T1000 (cell line): ENCODE measurements at places on chromosomes 5 and 9.

GRCh38 chr5:42905827-42906226 is 94.1 kb upstream of the SELENOP start:
- no peak for DNase-seq

DNA sequence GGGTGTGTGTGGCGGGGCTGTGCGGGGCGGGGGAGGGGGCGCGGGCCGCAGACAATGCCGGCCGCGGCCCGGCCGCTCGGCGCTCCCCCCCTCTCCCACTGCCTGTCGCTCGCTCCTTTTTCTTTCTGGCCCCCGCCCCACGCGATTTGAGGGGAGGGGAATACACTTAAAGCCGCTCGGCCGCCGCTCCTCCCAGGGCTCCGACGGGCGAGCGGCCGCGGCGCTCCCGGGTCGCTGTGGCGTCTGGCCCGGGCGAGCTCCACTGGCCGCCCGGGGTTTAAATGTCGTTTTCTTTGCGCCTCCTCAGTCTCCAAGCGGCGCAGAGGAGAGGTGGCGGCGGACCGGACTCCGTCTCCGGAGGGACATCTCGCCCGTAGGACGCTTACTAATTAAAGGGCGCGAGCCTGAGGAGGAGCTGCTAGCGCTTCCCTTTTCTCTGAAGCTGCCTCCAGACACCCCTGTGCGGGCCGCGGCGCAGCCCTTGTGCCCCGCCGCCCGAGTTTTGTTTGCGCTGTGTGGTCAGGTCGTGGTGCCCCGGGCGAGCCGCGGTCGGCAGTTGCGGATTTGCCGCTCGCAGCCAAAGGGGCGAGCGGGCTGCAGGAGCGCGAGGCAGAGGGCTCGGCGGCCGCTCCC is 1.4 kb downstream of the ZSWIM6 start:
- DNase-seq: no peak

DNA sequence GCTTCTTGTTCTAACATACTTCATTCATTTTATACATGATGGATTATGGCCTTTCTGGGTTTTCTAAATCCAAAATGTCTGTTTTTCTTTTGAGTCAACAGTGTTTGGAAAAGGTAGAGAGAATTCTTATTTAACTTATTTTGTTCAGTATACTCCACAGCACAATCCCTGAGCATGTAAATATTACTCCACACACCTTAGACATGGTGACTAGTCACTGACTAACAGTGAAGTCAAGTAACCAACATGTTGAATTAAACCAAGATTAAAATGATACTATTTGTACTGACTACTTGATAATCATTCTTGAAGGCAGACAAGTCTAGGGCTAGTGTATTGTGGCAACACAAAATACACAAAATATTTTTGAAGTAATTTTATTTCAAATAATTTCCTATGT is 55.0 kb downstream of the HAPLN1 start:
- DNase-seq: no peak

DNA sequence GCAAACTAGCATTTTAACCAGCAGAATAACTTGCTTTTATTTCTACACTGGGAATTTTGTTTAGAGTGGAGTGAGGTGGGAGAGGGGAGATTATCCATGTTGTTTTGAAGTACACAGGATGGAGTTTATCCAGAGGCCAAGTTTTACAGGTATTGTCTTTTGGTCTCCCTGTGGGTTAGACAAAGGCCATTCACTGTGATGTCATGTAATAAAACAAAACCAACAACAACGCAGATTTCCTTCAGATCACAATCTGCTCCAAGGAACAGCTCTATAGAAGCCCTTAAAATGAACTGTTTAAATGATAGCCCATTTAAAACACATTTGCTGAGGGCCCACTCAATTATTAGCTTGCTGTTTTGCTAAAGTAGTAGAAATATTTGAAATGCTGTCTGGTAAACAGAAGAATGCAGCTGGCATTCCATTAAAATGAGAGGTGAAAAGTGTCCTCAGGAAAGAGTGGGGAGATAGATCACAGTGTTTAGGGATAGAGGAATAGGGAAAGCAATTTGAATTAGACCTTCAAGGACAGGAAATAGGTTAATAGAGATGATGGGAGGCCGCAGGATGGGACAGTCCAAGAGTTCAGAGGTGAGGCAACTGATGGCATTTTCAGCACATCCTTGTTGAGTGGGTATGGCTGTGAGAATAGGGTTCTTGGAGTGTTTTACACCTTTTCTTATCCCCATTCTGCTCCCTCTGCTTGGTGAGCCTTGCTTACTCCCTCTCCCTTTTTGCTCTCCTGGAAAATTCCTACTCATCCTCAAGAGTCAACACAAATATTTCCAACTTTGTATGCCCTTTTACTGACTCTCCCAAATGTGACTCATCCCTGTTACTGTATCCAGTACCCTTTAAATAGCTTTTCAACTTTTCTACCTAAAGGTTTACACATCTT is 140.1 kb upstream of the NR3C1 start:
- DNase-seq: no peak

DNA sequence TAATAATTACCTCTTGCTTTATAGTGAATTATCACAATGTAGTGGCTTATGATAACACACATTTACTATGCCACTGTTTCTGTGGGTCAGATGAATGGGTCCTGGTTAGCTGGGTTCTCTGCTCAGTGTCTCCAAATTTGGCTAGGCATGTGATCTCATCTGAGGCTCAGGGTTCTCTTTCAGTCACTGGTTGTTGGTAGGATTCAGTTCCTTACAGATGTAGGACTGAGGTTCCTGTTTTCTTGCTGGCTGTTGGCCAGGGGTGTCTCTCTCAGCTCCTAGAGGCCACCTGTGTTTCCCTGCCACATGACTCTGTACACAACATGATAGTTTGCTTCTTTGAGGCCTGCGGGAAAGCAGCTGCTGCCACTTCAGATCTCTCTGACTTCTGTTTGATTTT is 7.1 kb downstream of the NFX1 start:
- no peak for DNase-seq

DNA sequence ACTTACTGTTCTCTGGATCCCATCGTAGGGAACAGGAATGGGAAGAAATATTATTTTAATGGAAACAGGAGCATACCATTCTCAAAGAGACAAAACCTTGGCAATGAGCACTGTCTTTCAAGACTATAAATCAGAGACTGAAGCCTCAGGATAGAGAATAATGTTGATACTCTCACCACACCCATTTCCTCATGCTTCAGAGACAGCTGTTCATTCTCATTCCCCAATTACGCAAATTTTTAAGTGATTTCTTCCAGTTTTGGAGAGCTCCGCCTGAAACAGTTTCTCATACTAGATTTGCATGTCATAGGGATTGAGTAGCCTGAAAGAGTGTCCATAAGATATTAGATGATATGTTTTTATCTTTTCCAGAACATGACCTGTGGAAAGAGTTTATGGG is 290.5 kb upstream of the RASA1 start:
- no peak for DNase-seq

GRCh38 chr9:84139296-84140070 is 158.9 kb downstream of the RMI1 start:
- DNase-seq: peak; percentile 36

GRCh38 chr5:160291467-160291866 is 20.9 kb downstream of the CCNJL start:
- no peak for DNase-seq

DNA sequence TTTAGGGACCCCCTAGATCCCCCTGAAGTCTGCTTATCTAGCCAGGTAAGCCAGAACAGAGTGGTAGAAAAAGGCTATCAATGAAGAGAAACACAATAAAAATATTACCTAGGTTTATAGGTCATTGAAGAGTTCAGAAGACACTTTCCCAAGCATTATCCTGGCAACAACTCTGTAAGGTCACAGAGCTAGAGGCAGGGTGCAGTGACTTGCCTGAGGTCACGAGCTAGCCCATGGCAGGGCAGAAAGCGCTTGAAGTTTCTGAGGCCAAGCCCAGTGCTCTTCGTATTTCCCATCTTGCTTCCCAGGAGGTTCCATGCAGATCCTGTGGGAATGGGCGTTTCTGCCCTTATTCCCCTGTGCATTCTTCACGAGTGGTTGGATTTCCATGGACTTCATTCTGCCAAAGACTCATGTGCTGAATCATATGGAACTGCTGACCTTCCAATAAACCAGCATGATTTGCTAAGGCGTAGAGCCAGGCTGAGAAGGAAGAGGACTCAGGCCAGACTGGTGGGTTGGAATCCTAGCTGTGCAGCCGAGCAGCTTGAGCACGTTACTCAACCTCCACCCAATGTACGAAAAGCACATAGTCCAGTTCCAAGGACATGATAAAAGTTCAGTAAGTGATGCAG is 22.1 kb downstream of the TRMO start:
- DNase-seq: no peak

DNA sequence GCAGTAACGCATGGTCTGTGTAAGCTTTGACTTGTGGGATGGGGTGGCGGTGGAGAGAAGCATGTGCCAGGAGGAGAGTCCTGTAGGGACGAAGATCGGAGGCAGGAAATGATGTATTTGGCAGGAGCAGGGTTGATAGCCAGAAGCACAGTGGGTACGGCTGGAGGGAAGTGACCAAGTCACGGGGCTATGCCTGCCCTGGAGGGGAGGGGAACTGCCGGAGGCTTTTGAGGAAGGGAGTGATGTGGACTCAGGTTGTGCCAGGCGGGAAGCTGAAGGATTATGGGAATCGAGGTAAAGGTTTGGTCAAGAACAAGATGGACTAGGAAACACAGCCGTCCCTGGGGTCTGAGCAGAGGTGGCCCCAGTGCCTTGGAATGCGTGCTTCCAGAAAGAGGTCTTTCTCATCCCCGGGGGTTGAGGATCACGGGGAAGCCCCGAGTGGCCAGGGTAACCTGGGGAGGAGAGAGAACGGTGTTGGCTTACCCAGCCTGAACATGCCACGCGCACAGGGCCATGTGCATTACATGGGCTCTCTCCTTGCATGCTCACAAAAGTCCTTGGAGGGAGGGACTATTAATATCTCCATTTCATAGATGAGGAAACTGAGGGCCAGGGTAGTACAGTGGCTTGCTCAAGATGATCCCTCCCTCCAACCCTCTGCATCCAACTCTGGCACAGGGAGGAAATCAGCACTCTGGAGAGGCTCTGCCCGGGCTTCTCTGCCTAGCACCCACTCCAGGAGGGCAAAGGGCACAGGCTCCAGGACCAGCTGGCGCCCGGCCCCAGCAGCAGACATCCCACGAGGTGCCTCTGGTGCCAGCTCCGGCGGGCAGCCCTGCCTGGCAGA is 253.8 kb downstream of the PBX3 start:
- DNase-seq: no peak

- DNase-seq: peak; percentile 22
Observed at GRCh38 chr9:32251539-32251938, 132.9 kb upstream of the ACO1 start.

DNA sequence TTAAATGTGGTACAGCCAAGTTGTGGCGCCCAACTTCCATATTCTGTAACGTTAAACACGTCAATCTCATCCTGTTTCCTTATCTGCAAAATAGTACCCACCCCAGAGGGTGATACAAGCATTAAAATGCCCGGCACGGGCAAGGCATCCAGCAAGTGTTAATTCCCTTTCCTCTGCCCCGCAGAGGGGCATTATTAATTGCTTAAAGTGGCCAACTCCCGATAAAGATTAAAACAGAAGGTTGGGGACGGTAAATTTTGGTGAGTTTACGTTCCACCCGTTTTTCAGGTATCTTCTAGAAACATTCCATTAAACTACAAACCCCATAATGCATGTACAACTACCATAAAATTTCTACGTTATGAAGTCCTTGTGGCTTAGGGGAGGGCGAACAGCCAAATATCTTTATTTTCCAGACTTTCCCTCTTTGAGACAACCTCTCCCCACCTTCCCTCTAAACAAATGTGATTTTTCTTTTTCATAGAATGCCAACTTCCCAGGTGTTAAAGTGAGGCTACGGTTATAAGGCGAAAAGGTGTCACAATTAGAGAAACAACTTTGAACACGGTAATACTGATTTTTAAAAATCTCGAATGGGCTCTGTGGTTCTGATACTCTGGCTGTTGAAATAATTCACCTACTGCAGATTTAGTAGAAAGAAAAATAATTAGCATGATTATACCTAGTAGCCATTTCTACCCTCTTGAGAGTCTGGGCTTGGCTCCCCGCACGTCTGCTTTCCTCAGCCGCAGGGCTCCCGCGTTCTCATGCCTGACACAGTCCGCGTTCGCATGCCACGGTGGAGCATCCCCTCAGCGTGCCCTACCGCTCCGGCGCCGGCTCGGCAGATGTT is 1.2 kb upstream of the GPBP1 start:
- DNase-seq: no peak

DNA sequence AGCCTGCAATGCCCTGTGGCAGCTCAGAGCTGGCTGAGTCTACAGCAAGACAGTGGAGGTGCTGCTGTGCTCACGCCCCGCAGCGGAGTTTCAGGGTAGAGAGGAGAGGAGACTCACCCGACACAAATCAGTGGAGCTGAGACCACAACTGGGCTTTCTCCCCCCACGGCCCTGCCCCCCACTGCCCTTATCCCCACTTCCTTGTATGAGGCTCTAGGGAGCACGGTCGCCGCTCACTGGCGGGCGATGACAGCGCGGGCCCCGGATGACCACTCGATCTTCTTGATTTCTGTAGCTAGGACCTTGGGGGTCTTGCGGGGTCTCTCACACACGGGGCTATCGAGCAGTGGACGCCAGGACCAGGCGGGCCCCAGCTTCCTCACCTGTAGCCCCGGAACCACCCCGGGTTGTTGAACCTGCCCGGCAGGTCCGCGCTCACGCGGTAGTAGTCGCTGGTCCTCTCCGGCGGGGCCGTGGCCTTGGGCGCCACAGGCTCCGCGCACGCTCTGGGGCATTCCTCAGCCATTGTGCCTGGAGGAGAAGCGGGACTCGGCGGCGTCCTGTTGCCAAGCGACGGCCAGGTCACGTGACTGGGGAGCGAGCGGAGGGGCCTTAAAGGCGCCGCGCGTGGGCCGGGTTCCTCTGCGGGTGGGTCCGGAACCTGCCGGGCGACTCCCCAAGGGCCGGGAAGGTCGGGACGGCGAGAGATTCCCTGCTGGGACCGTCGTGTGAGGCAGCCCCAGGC is 984 bp upstream of the MRPS2 start:
- DNase-seq: peak; percentile 79

GRCh38 chr5:34849253-34849652 is 10.3 kb downstream of the TTC23L start:
- no peak for DNase-seq

GRCh38 chr5:43256261-43256966 is 56.8 kb downstream of the HMGCS1 start:
- DNase-seq: no peak

GRCh38 chr5:1886846-1887587 is 4.3 kb upstream of the IRX4 start:
- no peak for DNase-seq

DNA sequence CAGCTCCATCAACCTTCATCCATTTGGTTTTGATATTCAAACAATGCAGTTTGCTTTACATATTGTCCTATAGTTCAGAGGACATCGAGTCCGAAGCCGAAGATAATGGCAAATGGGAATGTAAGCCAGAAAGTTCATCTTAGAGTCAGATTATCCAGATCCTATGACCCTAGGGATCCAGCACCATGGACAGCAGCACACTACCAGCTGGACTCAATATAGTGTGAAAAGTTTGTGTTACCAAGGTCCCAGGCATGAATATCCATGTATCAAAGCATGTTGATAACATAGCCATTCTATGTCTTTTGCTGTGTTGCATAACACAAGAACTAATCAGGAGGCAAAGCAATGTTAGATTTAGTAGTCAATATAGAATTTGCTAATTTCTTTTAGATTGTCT is 46.3 kb downstream of the FSTL4 start:
- no peak for DNase-seq

GRCh38 chr9:120694559-120694958 is 19.7 kb downstream of the MEGF9 start:
- no peak for DNase-seq

GRCh38 chr9:121683652-121684051 is 32.2 kb downstream of the DAB2IP start:
- no peak for DNase-seq
